Mesothelial cell of epicardium (in vitro differentiated cells): ENCODE measurements at places on chromosomes 4 and X.

DNA sequence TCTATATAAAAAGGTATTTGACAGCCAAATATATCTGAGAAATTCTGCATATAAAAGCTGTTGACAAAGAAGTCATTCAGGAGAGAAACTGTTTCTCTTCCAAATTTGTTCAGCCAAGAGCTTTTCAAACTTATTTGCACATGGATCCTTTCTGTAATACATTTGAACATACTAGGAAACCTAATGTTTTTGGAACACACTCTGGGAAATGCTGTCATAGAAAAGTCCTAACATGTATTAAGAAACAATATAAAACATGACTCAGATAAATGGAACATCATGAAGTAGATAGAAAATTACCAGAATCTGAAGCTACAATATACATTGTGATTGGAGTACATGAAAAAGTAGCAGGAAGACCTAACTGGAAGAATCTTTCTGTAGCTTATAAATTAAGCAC, 781.5 kb upstream of the EPHA5 start:
- DNase-seq, result no peak

- DNase-seq, result no peak
Measured at GRCh38 chr4:8200302-8200975, 1.3 kb downstream of the SH3TC1 start.

- DNase-seq, result no peak
Measured at GRCh38 chr4:80431203-80431965, 95.9 kb downstream of the CFAP299 start.

DNA sequence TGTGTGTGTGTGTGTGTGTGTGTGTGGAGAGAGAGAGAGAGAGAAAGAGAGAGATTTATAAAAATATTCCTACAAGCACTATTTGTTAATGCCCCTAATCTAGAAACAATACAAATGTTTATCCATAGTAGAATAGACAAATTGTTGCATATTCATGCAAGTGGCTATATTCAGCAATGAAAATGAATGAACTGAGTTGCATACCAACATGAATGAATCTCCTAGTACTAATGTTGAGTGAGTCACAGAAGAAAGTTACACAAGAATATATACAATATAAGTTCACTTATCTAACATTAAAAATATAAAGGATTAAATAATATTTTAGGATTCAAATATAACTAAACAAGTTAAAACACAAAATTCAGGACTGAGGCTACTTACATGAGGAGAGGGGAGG, 456.8 kb upstream of the AMOT start:
- no peak for DNase-seq

GRCh38 chr4:114911111-114911510, 202.3 kb downstream of the NDST4 start:
- DNase-seq, result no peak
